ENCODE measurements at places on chromosomes 11 and 22.

DNA sequence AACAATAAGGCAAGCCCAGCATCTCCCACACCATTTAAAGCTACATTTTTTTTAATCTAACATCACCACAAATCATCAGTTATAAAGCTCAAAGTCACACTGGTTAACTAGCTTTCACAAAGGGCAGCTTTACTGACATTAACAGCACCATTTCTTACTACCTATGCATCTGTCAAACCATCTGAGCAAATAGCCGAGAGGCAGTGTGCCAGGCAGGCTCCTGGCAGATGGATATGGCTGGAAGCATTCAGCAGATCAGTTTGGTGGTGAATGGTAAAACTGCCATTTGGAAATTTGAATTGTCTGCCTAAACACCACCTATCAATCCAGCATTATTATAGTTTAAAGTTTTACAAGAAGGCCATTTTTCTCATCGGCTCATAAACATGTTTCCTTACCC is 131.2 kb downstream of the TTC28 start:
- DNase-seq = no peak

DNA sequence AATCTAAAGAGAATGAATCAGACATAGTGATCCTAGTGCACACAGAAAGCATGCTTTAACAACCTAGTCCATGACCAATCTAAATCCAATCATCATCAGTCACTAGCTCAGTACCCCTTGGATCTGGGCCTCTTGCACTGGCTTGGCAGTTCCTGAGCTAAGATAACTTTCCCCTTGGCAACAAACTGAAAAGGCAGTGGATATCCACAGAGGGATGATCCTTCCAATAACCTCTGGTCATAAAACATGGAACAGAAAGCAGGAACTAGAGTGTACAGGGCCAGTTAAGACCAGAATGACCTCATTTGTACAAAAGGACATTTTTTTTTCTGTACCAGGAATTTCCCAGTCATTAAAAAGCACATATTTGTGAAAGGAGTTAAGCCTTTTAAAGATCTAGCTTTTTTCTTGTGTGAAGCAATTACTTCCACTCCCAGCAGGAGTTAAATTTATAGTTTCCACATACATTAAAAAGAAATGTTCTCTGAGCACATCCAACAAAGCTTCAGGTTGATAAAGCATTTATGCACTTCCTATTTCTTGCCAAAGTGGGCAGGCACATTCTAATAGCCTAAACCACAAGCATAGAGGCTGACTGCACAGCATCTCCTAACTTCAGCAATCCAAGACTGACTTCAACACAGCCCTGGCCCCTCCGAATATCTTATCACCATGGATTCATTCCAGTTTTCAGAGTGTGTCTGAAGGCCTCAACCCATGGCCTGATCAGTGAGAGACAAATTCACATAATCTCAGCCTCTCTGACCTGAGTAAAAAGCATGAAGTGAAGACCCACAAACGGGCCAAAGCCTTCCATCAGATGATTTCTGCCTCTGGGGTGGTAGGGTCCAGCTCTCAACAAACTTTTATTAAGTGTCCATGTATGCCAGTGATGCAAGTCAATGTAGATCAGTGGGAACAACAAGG is 29.9 kb downstream of the GUCY1A2 start:
- DNase-seq = no peak

DNA sequence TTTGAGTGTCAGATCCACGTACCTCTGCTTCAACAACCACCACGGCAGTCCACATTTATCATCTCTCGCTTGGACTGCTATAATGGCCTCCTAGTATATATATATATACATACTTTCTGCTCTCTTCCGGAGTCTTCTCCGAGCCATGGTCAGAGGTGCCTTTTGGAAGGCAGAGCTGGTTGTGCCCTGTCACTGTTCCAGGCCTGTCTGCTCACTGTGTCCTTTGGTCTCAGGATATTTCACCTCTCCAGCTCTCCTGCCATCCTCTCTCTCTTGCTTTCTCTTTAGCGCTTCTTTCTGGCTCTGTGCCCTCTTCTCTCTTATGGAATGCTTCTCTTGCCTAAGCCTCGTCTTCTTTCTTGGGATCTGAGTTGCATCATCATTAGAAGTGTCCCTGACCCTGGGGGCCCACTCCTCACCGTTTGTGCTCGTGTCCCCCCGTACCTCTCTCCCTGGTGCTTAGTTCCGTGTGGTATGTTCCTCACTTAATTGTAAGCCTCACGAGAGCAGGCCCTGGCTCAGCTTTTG is 86.1 kb upstream of the RASSF10 start:
- no peak for DNase-seq

GRCh38 chr11:130650456-130651030 is 202.1 kb downstream of the ADAMTS15 start:
- DNase-seq = peak; percentile 84

GRCh38 chr11:101034076-101034475 is 95.5 kb downstream of the PGR start:
- DNase-seq = no peak

DNA sequence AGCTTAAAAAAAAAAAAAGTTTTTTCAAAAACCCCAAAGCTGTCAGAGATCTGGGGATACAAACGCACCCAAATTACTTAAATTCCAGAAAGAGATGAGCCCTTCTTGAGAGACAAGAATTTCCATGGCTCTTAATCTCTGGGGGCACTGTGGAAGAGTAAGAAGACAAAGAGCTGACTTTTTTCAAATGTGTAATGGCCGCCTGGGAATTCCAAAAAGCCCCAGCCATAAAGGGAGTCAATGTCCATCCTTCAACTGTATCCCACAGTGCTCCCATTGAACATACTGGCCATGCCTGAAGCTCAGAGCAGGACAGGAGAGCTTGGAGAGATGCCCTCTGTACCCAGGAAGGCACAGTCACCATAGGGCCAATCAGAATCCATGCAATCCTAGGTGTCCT is 37.4 kb upstream of the ASPHD2 start:
- DNase-seq = no peak

- DNase-seq = no peak
These were observed 15.3 kb upstream of the FADD start for GRCh38 chr11:70187771-70188170.

- no peak for DNase-seq
These were observed 70.4 kb upstream of the KCNQ1OT1 start for GRCh38 chr11:2770096-2770751.

GRCh38 chr11:71425860-71426259 is 22.3 kb downstream of the DHCR7 start:
- DNase-seq = no peak

DNA sequence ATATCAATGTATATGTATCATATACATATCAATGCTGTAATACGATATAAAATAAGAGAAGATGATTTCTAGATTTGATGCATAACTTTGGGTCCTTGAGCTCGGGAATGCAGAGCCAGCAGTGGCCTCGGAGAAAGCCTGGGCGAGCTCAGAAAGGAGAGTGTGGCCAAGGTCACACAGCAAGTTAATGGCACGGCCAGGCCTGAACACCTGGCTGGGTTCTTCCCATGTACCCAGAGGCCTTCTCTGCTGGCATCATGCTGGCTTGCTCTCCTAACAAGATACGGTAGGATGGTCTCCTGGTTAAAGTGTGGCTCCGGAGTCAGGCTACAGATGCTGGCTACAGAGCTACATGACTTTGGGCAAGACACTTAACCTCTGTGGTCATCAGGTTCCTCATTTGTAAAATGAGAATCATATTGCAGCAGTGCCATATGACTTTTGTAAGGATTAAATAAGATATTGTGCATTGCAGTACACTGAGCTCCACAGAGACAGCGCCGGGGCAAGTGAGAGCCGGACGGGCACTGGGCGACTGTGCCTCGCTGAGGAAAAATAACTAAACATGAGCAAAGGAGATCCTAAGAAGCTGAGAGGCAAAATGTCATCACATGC is 29.9 kb downstream of the TPST2 start:
- no peak for DNase-seq

DNA sequence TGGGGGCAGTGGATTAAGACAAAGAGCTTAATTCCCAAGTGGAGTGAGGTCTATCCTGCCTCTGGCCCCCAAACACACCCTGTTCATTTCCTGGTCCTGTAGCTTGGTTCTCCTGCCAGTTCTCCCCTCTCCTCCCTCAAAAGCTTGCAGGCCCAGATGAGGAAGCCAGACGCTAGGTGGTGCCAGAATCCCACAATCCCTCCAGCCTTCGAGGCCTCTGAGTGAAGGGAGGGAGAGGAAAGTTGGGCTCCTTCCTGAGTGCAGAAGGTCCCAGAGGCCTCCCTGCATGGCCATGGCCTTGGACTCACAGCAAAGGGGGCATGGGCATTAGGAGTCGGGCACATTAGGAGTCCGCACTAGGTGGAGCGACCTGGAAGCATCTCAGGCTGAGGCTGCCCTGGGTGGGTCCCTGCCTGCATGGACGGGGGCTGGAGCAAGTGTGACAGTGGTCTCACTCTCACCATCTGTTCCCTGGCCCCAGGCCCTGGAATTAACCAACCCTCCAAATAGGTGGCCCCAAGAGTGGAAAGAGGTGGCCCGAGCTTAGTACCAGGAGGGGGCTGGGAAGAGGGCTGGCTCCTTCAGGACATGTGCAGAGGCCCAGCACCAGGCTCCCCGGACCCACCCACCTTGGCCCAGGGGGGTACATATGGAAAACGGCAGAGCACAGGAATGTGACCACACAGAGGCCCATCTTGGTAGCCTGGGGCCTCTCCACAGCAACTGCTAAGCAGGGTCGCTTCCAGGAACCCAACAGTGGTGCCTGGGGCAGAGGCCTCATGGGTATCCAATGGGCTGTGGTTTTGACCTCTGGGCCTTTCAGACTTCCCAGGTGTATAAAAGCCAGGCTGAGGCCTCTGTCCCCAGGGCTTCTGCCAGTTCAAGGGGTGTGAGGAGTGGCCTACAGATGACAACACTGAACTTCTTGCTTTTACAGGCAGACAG is 5.2 kb downstream of the FXYD2 start:
- no peak for DNase-seq

- no peak for DNase-seq
These were observed 724.9 kb upstream of the TENM4 start for GRCh38 chr11:80165744-80166143.

DNA sequence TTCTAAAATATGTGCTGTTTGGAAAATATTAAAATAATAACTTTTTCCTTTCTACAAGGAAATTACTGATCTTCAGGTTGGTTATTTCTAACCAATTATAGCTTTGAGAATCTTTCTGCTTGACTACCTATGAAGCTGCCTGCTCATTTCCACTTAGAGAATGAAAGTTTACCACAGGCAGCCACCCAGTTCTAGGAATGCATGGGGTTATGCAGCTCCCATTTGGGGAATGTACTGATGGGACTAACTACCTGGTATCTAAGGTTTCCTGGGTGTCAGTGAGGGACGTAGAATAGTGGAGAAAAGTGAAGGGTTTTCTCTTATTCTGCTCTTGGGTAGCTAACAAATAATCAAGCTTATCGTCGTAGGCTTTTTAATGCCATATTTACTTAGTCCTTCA is 73.4 kb downstream of the DEUP1 start:
- no peak for DNase-seq

DNA sequence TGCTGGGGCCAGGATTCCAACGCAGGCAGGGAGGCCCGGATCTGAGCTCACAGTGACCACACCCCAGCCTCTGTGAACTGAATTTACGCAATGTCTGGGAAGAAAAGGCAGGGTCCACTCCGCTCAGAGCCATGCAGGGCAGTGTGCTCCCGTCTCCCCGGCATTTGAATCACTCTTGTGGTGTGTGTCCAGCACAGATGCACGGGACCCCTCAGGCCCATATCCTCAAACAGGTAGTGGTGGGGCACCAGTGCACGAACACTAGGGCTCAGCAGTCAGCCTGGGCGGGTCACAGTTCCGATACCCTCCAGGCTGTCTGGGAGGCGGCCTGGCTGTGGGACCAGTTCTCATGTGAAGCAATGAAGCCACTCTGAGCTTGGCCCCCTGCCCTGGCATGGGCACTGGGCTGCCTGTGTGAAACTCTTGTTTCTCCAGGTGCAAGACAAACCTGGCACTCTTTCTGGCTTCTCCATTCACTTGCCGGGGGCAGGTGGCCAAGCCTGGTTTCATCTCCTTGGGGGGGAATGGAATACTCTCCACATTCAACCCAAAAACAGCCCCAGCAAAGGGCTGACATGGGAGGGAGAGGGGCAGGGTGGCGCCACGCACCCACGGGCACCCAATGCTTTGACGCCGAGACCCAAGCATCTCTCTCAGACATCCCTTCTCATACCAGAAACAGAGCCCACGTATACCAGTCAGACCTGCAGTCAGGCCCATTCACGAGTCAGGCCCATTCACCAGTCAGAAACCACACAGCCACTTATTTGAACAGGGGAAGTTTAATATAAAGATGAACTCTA is 14.3 kb downstream of the DHCR7 start:
- DNase-seq = no peak

DNA sequence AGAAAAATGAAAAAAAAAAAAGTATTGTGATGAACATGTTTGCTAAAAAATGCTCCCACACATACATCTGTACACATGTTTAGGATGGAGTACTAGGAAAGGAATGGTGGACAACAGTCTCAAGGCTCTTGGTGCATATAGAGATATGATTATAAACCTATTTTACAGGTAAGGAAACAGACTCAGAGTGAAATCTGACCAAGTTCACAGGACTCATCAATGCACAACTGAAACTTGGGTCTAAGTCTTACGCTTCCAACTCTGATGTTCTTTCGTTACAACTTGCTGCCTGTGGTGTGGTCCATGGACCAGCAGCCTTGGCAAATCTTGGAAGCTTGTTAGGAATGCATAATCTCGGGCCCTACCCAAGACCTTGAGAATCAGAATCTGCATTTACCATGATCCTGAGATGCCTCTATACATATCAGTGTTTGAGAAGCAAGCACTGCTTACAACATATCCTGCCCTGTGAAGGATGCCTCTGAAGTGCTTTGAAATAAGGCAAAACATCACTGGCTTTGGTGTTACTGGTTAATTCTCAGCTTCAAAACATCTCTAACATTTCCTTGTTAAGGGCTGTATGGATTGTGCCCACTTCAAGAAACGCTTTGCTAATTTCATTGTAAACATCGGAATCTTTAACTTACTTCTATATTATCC is 39.9 kb upstream of the NUP160 start:
- no peak for DNase-seq

GRCh38 chr22:49142891-49143290 is 684.8 kb downstream of the BRD1 start:
- DNase-seq = no peak

- DNase-seq = no peak
These were observed 466.3 kb upstream of the ARHGAP42 start for GRCh38 chr11:100220801-100221200.

DNA sequence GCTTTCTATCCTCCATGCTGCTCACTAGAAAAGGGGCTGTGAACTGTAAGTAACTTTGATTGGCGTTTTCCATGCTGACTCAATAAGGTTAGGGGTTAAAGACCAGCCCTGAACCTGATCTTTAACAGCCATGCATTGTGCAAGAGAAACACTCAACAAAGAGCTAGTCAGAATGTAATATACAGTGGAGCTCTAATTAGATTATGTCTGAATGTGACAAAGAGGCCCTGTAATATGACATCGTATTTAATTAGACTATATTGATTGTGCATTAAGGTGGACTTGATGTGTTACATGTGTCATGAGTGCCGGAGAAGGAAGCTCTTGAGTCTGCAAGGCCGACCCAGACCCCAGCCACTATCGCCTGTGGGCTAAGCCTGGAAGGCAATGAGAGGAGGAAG is 70.5 kb downstream of the PKNOX2 start:
- no peak for DNase-seq

GRCh38 chr22:32414191-32414590 is 2.1 kb upstream of the RTCB start:
- DNase-seq = no peak
